ENCODE measurements at places on chromosomes 7 and 10.

GRCh38 chr10:93481637-93482144, 443 bp downstream of the MYOF start:
- DNase-seq = no peak

- peak; percentile 41 for DNase-seq
Measured at GRCh38 chr10:84820120-84820519, 491.7 kb downstream of the CCSER2 start.

- DNase-seq = no peak
Measured at GRCh38 chr7:102081244-102081627, 205.4 kb upstream of the SH2B2 start.

DNA sequence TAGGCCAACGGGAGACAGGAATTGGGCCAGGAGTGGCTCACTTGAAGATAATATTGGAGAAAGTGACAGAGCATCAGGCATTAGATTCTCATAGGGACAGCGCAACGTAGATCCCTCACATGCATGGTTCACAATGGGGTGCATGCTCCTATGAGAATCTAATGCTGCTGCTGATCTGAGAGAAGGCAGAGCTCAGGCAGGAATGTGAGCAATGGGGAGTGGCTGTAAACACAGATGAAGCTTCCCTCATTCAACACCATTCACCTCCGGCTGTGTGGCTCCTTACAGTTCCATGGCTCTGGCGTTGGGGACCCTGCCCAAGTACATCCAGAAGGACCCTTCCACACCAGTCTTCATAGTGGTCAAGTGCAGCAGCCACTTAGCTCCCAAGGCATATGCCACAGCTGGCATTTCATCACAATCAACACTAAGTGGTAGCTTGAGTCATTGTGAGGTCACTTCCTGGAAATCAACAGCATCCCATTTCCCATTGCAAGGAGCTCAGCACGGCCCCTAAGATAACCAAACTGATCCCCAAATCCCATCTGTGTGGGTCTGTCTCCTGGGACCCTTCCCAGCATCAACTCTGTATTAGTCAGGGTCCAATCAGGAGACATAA, 174.5 kb downstream of the TPST1 start:
- DNase-seq = no peak

DNA sequence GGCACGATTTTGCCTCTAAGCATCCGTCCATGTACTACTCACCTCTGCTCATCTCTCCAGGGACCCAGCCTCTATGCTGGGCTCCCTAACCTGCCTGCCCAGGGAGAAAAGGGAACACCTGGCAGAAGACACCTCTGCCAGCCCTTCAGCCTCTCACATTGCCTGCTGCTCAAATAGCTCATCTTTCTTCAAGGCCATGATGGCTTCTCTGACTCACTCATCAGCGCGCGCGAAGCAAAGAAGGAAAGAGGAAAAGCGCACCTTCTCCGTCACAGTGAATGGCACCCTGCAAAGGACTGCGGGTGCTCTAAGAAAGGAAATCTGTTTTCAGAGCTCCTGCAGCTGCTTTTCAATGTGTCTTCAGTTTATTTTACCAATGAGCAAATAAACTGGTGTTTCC, 174.0 kb downstream of the PRKAG2 start:
- DNase-seq = no peak

DNA sequence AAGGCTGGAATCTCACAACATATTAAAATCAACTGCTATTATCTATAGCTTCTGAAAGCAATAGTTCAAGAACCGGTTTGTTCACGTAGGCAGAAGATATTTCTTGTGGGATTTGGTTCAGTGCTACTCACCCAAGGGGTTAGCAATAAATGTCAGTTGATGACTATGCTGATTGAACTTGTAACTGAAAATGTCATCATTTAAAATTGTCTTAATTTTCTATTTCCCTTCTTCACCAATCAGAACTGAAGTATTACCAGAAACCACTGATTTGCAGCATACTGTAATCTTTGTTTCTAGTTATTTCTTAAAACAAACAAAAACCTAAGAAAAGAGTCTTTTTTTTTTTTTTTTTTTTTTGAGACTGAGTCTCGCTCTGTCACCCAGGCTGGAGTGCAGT, 46.1 kb downstream of the CPEB3 start:
- DNase-seq = no peak

All from NCI-H1092 treated with DMSO at 0.1 percent for 48 hours (cell line).